ENCODE measurements at places on chromosomes 4 and X.

GRCh38 chr4:130563185-130563888 lies 1467.4 kb downstream of the C4orf33 start:
- no peak for DNase-seq

DNA sequence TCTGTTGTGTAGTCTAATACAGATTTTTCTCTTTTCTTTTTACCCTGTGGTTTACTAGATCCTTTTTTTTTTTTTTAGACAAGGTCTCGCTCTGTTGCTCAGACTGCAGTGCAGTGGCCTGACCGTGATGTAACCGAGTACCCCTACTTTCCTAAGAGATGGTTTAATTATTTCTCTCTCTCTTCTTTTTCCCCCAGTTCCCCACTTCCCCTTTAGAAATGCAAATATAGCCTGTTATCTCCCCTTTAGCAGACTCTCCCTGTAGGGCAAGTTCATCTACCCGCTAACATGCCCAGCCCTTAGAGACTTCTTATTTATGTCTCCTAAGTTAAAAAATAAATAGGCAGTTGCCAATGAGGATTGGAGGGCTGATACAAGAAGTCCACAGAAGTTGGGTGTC lies 4.5 kb downstream of the SNX25 start:
- DNase-seq = no peak

- no peak for DNase-seq
Observed at GRCh38 chr4:147610686-147611085, 6.5 kb upstream of the TMEM184C start.

GRCh38 chr4:336099-336892 lies 1.3 kb upstream of the ZNF141 start:
- DNase-seq = no peak

DNA sequence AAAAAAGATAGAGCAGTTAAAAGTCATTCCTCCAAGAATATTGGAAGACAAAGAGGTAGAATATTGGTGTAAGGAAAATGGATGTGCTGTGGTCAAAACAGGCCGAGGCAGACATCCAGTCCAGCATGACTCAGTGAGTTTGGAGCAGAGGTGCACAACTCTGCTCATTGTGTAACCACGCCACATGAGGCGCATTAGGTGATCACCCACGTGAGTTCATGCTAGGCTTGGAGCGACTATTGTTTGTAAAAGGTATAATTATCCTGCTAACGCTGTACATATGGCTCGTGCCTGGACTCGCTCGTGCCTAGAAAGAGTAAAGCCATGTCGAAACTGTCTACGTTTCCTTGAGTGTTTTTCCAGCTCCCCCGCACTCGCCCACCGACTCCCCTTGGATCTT lies 23.9 kb downstream of the C4orf54 start:
- no peak for DNase-seq

GRCh38 chrX:49067285-49068120 lies 6.3 kb downstream of the PRAF2 start:
- no peak for DNase-seq

DNA sequence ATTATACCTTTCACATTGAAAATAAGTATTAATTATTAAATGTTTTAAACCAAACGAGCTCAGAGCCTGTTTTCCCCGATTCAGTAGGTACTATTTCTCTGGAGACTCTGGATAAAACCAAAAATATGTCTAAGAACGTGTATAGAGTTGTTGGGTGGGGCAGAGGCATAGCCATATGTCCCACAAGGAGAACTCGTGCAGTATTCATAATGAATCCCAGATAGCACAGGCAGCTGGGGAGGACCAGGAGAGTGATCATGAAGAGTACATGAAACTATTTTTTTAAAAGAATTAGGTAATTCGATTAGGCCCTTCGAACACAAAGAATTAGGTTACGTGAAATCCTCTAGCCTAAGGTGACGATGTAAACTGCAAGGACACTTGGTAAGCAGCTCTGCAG lies 76.1 kb downstream of the CLDN22 start:
- DNase-seq = no peak

GRCh38 chrX:51737091-51737490 lies 6.2 kb upstream of the GSPT2 start:
- no peak for DNase-seq

GRCh38 chrX:134909261-134909660 lies 81.5 kb upstream of the SMIM10 start:
- no peak for DNase-seq

DNA sequence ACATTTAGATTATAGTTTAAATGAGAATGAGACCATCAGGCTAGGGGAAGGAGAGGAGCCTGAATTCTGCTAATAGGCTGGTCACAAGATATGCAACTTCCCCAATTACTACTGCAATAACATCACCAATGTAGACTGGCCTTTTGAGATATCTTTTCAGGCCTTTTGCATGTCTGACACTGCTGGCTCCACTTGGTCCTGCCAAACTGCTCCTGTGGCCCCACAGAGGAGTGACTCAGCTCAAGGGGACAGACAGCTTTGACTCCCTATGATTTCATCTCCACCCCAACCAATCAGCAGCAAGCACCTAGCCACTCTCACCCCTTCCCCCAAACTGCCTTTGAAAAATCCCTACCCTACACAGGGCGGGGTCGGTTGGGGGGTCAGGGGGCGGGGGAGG lies 22.8 kb downstream of the GPRIN3 start:
- DNase-seq = no peak

DNA sequence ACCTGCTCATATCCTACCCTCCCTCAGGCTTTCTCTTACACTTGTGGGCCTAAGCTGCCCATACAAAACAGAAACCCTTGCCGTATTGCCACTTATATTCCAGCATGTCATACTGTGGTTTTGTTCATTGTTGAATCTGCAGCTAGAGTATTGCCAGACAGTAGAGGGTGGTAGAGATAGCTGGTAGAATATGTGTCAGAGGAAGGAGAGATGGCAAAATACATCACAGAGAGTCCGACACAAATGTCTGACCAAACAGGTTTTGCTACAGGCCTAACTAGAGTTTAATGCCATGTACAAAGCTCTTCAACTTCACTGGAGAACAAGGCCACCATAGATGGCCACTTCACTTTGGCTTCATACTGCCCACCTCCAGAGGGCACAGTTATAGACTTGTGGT lies 160.1 kb downstream of the EFHC2 start:
- no peak for DNase-seq

DNA sequence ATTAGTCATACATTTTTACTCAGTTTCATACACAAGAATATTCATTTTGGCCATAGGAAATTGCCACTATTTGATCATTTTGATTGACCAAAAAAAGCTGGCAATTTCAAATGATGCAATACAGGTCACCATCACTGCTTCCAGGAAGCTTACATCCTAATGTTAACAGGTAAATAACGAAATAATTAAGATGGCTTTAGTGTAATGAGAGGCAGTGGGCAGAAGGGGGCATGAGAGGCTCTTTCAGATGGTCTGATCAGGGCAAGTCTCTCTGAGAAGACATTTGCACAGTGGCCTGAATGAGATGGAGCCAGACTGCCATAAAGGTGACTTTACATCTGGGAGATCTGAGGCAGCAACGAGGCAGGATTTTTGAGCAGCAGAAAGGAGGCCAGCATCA lies 170.7 kb downstream of the SLIT2 start:
- DNase-seq = no peak

GRCh38 chr4:142124874-142125273 lies 488.5 kb downstream of the IL15 start:
- no peak for DNase-seq

- DNase-seq = no peak
Observed at GRCh38 chr4:42152507-42153504, at the start of gene BEND4. BEND4 (minus strand) TSS chr4:42152655; CDS start chr4:42152143, 512 bp downstream.

DNA sequence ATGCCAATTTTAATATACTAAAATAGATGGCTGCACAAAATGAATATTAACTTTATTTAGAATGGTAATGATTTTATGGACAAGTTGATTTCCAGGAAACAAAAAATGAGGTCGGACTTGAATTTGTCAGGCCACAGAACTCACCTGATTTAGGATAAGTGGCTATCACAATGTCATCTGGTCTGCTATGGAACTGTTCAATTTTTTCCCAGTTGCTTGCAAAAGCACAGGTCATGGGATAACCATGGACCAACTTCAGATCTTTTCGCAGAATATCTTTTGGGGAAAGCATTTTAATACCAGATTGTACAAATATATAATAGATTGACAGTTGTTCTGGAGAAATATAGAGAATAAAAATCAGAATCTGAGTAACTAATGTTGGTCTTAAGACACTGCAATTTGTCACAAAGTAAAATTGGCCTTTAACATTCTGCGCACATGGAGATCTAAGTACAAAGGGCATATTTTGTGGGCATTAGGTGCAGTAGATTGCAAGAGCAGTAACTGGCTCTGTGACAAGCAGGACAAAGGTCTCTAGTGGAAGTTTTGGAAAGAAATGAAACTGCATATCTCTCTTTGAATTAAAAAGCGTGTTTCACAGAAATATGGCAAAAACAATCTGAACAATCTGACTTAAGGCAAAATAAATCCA lies 5.4 kb downstream of the SULT1B1 start:
- no peak for DNase-seq

DNA sequence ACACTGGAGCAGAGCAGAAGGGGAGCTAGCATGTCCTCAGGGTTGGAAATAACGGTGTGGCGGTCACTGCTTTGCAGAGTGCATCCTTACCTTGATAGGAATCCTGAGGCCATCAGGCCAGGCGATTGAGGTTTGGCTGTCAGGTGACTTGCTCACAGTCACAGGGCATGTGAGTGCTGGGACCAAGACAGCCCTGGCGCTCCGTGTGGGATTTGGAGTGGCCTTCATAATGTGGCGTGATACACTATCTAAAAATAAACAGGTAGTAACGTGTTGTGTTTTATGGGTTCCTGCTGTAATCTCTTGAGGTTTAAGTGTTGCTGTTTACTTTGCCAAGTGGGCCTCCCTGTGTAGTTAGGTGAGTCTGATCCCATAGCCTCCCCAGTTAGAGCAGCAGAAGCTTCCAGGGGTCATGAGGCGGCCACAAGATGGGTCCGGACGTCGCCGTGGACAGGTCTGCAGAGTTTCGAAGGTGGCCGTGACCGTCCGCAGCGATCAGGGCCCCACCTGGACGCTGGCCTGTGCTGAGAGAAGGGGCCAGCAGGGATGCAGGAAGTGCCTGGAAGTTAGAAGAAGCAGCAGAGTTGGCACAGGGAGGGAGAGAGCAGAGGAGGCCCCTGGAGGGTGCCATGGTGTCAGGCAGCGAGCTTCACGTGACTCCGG lies 27.7 kb downstream of the RGS12 start:
- DNase-seq = no peak

GRCh38 chr4:124974152-124974551 lies 261.6 kb upstream of the ANKRD50 start:
- no peak for DNase-seq
